ENCODE measurements at places on chromosomes 12 and 14. TPM values are rescaled to one million over a fixed set of nuclear protein-coding genes. Genes with fewer than 3 reads are reported as not detected.

Gene GMFB
- total RNA-seq: 31.1 TPM

GRCh38 chr14:95341564-95341963 is 21.9 kb upstream of the CLMN start:
- no peak overlapping the region for H3K4me3 ChIP-seq
- no peak overlapping the region for H3K27ac ChIP-seq
- H3K27me3 ChIP-seq: no peaks in the 10 kb centered on the region
- H3K4me1 ChIP-seq: no peaks in the 10 kb centered on the region
- no peak for DNase-seq

- no peak for DNase-seq
- no peaks in the 10 kb centered on the region for H3K36me3 ChIP-seq
- H3K27ac ChIP-seq: no peak overlapping the region
- peaks cover 12% of the 10 kb centered on the region for H3K4me1 ChIP-seq
- H3K4me3 ChIP-seq: no peak overlapping the region
- no peaks in the 10 kb centered on the region for H3K27me3 ChIP-seq
Observed at GRCh38 chr14:102699416-102700110, 77.7 kb upstream of the TRAF3 start.

Gene SMAGP
- 5.5 TPM for total RNA-seq

DNA sequence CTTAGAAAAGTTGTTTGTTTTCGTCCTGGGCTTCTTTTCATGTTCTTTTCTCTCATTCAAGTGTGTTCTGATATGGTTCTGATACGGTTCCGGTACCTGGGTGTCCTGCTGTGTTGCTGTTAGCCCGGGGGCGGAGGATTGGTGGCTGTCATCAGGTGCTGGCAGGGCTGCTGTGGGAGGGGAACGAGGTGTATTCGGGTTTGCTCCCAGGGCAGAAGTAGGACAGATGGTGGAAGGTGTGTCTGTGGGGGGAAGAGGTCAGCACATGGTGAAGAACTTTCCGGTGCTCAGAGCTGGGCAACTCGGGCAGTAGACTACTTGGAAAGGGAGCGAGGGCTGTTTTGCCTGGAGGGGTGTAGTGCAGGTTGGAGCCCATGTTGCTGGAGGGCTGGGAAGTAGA is 70.2 kb downstream of the SLC25A47 start:
- H3K4me3 ChIP-seq: no peak overlapping the region
- no peaks in the 10 kb centered on the region for H3K36me3 ChIP-seq
- H3K27ac ChIP-seq: no peak overlapping the region
- H3K27me3 ChIP-seq: no peaks in the 10 kb centered on the region
- DNase-seq: no peak
- H3K4me1 ChIP-seq: no peaks in the 10 kb centered on the region

DNA sequence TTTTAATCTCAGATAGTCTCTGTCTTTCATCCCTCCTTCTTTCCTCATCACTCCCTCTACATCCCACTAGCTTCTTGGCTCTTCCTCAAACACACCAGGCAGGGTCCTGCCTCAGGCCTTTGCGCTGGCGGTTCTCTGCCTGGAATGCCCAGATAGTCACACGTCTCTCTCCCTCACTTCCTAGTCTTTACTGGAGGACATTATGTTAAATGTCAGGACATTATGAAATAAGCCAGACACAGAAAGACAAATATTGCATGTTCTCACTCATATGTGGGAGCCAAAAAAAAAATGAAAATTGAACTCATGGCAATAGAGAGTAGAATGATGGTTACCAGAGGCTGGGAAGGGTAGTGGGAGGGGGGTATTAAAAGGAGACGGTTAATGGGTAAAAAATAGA is 442.0 kb downstream of the MED13L start:
- no peak overlapping the region for H3K27ac ChIP-seq
- DNase-seq: no peak
- no peak overlapping the region for H3K4me3 ChIP-seq

Gene SERPINA9
- total RNA-seq: not detected

Gene HHIPL1
- total RNA-seq: 0.42 TPM

- H3K36me3 ChIP-seq: no peaks in the 10 kb centered on the region
- no peak for DNase-seq
- no peaks in the 10 kb centered on the region for H3K4me1 ChIP-seq
- no peak overlapping the region for H3K4me3 ChIP-seq
- no peaks in the 10 kb centered on the region for H3K27me3 ChIP-seq
Observed at GRCh38 chr12:72472350-72472749, 200.2 kb downstream of the TRHDE start.

DNA sequence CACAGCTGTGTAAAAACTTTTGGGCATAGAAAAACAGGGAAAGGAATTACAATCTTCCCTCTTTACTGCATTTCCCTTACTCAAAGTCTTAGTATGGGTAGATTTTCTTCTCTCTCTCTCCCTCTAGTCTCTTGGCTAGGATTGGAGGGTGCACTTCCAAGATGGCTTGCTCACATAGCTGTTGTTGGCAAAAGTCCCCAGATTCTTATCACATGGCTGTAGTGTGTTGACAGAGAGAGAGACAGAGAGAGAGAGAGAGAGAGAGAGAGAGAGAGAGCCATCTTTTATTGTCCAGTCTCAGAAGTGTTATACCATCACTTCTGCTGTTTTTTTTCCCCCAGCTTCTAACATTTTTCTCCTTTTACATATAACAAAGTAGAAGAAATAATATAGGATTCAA is 6.3 kb upstream of the OR4E2 start:
- DNase-seq: no peak
- no peaks in the 10 kb centered on the region for H3K27me3 ChIP-seq
- H3K36me3 ChIP-seq: no peaks in the 10 kb centered on the region
- H3K4me3 ChIP-seq: no peak overlapping the region

- no peak overlapping the region for H3K27ac ChIP-seq
- DNase-seq: no peak
- H3K27me3 ChIP-seq: no peaks in the 10 kb centered on the region
- H3K36me3 ChIP-seq: no peaks in the 10 kb centered on the region
- H3K4me1 ChIP-seq: peaks cover 41% of the 10 kb centered on the region
Observed at GRCh38 chr14:63652406-63652805, 10.7 kb upstream of the WDR89 start.

- no peak for DNase-seq
- H3K4me3 ChIP-seq: no peak overlapping the region
- H3K27ac ChIP-seq: no peak overlapping the region
- no peaks in the 10 kb centered on the region for H3K4me1 ChIP-seq
- H3K36me3 ChIP-seq: no peaks in the 10 kb centered on the region
Observed at GRCh38 chr12:41264281-41264680, 76.2 kb downstream of the PDZRN4 start.

DNA sequence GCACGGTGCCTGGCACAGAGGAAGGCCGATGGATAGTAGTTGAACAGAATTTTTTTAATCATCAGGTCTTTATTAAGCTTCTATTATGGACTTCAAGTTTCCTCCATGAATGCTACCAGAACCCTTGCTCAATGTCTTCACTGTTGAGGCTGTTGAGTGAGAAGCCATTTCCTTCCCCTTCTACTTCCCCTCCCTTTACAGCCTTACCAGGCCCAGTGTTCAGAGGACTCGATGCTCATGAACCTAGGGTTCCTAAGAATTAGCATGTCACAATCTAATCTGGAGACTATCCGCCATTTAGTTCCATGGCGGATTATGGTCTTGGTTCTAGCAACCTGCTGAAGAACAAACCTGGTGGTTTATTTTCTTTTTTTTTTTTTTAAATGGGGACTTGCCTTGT is 17.7 kb downstream of the ETV6 start:
- H3K4me1 ChIP-seq: peaks cover 38% of the 10 kb centered on the region
- H3K36me3 ChIP-seq: no peaks in the 10 kb centered on the region
- no peak overlapping the region for H3K27ac ChIP-seq
- no peak for DNase-seq
- no peak overlapping the region for H3K4me3 ChIP-seq
- no peaks in the 10 kb centered on the region for H3K27me3 ChIP-seq

GRCh38 chr14:101501858-101502615 is 59.3 kb upstream of the DIO3 start:
- DNase-seq: no peak
- no peaks in the 10 kb centered on the region for H3K4me1 ChIP-seq
- no peak overlapping the region for H3K4me3 ChIP-seq

Data from CD4-positive, alpha-beta memory T cell (primary cell).